Effector CD4-positive, alpha-beta T cell (primary cell): ENCODE measurements at places on chromosomes 13 and 19.

DNA sequence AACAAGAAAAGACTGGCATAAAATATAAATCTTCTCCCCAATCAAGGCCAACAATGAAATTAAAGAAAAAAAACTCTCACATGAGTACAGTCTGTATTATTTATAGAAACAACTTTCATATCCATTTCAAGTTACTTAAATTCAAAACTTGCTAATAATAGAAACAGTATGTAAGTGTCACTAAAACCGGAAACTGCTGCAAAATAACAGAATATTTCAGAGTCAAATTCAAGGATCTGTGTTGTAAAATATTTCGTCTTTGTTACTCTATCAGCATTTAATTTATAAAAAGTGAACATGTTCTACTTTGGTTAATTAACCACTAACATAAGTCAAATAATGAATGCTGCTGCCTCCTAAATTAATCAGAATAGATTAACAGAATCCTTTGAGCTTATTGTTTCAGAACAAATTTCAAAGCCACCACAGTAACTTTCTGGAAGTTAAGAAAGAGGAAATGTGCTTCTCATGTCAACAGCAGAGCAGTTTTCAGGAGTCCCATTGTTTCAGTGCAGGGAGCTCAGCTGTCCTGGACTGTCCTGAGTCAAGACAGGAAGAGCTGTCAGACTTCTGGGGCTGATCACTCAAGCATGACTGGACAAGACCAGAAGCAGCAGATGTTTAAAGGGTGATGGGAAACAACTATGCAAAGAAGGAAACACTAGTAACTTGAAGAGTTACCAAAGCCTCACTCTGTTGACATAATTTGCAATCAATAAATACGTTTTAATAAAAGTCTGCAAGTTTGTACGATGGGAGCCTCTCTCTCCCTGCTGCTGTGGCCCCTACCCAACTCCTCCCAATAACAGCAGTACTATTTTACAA, 76.9 kb downstream of the FOXO1 start:
- no peak for DNase-seq

- no peak for DNase-seq
Measured at GRCh38 chr13:50255639-50256038, 240.4 kb downstream of the KCNRG start.

DNA sequence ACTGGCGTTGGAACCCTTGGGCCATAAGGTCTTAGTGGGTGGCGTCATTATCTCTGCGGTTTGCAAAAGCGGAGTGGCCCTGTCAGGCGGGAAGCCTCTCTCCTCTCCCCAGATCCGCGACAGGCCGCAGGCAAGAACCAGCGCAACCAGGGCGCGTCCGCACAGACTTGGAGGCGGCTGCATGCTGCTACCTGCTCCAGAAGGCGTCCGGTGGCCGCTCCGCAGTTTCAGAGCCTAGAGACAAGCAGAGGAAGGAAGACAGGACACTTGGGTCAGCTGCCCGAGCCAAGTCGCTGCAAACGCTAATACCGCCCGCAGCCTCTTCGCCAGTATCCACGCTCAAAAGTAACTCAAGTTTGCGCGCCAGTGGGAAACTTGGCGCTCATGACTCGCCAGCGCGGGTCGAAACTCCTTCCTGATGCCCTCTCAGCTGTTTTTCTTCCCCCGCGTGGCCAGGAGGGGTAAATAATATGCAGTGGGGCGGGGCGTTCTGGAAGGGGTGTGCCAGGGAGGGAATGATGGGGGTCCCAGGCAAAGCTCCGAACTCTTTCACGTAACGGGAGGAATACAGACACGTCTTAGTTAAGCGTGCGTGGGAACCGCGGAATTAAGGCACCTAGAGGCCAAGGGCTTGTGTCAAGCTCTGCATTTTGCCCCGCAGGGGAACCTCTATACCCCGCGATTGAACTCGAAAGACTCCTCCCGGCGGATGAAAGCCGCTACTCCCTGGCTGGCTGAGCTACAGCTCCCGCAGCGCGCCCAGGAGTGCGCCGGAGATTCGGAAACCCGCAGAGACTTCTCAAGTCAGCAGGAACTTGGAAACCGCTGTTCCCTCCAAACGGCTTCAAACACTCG, at the start of gene EDNRB:
Gene EDNRB (minus strand): TSS at position 441 of the 855 bp plus-strand sequence. CDS start 258 bp downstream, at position 183.
- no peak for DNase-seq

DNA sequence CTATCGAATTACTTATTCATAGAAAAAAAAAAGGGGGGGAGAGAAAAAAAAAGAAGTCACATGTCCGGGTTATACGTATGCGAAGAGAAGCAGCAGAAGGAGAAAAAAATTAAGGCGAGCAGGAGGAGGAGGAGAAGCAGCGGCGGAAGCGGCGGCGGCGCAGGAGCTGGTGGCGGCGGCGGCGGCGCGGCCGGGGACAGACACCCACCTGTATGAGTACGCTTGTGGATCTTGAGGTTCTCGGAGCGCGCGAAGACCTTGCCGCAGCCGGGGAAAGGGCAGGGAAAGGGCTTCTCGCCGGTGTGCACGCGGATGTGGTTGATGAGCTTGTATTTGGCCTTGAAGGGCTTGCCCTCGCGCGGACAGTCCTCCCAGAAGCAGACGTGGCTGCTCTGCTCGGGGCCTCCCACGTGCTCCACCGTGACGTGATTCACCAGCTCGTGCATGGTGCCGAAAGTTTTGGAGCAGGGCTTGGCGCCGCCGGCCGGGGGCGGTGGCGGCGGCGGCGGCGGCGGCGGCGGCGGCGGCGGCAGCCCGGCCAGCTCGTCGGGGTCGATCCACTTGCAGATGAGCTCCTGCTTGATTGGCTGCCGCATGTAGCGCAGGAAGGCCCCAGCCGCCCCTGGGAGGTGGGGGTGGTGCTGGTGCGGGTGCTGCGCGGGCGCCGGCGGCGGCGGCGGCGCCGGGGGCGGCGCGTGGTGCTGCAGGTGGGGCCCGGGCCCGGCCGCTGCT, 1.5 kb downstream of the ZIC5 start:
- no peak for DNase-seq

DNA sequence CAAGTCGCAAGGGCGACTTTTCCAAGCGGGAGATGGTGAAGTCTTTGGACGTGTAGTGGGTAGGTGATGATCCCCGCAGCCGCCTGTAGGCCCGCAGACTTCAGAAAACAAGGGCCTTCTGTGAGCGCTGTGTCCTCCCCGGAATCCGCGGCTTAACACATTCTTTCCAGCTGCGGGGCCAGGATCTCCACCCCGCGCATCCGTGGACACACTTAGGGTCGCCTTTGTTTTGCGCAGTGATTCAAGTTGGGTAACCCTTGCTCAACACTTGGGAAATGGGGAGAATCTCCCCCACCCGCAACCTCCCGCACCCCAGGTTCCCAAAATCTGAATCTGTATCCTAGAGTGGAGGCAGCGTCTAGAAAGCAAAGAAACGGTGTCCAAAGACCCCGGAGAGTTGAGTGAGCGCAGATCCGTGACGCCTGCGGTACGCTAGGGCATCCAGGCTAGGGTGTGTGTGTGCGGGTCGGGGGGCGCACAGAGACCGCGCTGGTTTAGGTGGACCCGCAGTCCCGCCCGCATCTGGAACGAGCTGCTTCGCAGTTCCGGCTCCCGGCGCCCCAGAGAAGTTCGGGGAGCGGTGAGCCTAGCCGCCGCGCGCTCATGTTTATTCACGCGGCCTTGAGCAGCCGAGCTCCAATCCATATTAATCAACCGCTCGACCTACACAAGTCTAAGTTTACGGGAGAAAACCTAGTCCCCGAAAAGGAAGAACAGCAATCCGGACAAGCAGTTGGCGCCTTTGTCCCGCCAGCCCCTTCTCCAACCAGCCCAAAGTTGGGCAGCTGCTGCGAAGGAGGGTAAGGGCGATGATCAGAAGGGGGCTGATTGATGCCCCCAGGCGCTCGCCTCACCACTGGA, 9.9 kb downstream of the SOX21 start:
- no peak for DNase-seq

GRCh38 chr19:55913643-55914268, 18.4 kb downstream of the NLRP13 start:
- no peak for DNase-seq

- DNase-seq = no peak
Measured at GRCh38 chr13:104823709-104824108, 1711.8 kb downstream of the EFNB2 start.

DNA sequence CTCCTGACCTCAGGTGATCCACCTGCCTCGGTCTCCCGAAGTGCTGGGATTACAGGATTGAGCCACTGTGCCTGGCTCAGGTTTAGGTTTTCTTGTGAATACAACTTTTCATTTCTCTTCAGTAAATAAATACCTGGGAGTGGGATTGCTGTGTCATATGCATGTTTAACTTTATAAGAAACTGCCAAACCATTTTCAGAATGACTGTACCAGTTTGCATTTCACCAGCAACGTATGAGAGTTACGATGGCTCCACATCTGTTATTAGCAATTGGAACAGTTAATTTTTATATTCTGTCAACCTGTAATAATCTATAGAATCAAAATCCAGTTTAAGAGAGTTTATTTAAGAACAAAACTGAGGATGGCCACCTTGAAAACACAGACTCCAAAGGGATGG, 52.2 kb downstream of the TEX26 start:
- DNase-seq = no peak

GRCh38 chr13:113565526-113566226, 18.9 kb upstream of the TFDP1 start:
- no peak for DNase-seq

GRCh38 chr13:46613409-46614049, 60.6 kb downstream of the LRCH1 start:
- no peak for DNase-seq

DNA sequence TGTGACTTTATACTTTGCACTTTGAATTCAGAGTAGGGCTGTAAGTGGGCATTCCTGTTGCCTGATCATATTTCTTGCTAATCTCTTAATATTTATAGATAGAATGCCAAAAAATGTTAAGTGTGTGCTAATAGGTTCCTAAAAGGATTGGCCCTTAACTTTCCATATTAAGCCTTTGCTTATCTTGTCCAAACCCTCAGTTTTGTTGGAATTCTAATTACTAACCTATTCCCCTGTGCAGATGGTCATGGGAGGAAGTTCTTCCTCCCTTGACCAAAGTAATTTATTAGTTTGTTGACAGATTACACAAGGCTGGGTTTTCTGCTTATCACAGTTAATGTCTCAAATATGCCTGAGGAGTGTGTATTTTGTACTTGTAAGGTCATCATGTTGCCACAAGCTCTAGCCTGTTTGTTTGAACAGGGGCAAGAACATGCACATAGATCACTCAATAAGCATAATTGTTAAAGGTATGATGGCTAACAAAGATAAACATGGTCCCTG, 541.1 kb upstream of the SPRY2 start:
- no peak for DNase-seq

- DNase-seq = no peak
Measured at GRCh38 chr19:57506163-57506562, 6.4 kb downstream of the ZNF773 start.

DNA sequence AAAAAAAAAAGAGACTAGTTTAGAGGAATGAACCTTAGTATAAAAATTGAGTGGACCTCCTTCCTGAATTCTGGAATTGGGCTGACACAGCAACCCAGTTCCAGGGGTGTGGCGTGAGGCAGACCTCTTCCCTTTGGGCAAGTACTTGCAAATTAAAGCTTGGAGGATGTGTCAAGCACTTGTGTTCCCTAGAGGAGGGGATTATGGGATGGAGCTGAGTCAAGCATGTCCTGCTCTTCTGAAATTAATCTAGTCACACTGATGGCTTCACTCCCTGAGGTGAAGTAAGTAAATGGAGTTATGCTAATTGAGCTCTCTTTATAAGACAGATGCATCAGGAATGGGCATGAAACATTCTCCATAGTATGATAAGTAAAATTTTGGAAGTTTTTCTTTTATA, 107.7 kb upstream of the HTR2A start:
- DNase-seq = no peak

DNA sequence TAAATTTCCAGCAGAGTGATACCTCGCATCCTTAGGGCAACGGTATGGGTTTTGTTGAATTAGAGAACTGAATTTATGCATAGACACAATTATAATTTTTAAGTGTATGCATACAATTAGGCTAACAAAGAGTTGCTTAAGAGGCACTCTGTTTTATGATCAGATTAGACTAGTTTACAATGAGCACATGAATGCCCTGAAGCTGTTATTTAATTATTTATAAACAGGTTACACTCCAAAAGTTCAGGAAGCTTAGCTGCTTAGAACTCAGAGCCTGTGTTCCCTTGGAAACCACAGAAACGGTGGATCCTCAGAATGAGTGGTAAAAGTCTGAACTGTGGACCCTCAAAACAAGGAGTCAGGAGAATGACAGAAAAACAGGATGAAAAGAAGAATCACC, 72.5 kb upstream of the FBXL3 start:
- DNase-seq = no peak

GRCh38 chr19:55985254-55985653, 1.3 kb upstream of the NLRP5 start:
- DNase-seq = no peak

DNA sequence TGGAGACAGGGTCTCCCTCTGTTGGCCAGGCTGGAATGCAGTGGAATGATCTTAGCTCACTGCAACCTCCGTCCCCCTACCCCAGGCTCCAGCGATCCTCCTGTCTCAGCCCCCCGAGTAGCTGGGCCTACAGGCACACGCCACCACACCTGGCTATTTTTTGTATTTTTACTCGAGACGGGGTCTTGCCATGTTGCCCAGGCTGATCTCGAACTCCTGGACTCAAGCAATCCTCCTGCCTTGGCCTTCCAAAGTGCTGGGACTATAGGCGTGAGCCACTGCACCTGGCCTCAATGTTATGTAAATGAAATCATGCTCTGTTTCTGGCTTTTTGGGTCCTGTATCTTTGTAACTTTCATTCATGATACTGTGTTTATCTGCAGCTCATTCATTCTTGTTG, 8.1 kb upstream of the ZNF579 start:
- DNase-seq = no peak

GRCh38 chr13:28245465-28245864, 107.1 kb downstream of the PAN3 start:
- DNase-seq = no peak

DNA sequence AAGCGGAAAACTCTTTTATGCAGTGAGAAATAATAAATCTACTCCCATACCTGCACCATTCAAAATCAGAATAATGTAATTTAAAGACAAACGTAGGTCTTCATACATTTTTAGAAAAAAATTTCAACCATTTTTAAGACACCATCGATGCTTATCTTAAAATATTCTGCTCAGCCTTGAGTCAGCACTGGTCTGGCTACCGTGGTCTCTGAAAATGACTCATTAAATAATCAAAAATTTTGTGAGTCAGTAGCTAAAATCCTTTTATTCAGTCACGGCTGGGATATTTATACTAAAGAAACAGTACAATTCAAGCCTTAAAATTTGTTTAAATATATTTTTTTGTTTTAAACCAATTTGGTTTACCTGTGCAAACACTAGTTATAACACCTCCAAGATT, 2862.8 kb upstream of the PCDH20 start:
- DNase-seq = no peak

DNA sequence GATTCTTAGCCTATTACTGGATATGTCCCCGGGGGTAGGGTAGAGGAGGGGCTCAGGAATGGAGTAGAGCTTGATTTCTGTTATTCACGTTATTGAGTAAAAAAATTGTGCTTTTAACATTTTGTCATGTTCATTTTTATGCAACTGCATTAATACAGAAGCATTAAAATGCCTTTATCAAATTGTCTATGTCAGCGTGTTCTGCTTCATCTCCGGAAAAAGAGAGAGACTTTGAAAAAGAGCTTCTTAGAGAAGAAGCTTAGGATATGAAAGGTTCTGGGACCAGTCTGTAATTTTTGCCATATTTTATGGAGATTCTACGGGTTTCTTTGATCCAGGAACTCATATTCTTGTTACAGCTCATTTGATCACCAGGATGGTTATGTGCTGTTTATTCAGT, 82.0 kb downstream of the SLC10A2 start:
- no peak for DNase-seq
